ENCODE measurements at places on chromosomes 3 and 15.

DNA sequence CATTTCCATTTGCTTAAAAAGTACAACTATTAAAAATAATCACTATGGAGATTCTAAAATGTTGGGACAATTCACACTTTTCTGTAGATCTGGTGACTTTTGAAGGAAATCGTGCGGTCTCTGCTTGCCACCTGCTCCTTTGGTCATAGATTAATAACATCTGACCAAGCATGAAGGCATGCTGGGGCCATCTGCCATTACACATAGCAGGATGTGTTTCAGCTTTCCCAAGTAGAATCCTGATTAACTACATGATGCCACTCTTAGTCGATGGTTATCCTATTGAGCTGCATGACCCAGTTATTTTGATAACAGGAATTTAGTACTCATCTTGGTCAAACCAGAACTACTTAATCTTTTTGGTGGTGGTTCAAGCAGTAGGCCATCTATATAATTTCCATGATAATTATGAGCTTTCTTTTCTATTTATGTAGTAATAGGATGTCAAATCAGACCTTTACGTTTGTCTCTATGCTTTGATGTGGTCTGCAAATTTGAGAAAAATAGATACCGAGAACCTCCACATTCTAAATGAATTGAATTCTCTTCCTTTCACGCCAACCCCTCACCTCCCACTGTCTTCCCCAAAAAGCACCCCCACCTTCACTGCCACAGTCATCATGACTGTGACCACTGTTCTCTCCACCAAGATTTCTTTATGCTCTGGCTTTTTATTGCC is 158.1 kb downstream of the DIPK2A start:
- DNase-seq, result no peak

DNA sequence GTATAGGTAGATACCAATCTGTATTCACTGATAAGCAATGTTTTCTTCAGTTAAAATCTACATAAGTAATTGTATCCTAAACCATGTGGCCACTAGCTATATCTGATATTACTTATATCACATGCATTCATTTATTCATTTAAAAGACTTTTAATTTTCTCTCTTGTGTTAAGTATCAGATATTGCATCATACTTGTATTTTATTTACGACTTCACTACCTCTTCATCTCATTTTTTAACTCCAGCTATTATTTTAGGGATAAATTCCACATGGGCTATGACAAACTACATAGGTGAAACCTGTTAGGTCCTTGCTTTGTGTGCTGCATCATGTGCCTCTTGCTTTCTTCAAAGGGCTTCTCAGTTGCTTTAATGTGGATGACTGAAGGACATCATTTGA is 1018.3 kb downstream of the ZPLD1 start:
- DNase-seq, result no peak

- DNase-seq, result no peak
These were observed 9.3 kb downstream of the VEPH1 start for GRCh38 chr3:157493627-157494550.

GRCh38 chr15:64430000-64430735 is 30.2 kb upstream of the ZNF609 start:
- peak; percentile 78 for DNase-seq

DNA sequence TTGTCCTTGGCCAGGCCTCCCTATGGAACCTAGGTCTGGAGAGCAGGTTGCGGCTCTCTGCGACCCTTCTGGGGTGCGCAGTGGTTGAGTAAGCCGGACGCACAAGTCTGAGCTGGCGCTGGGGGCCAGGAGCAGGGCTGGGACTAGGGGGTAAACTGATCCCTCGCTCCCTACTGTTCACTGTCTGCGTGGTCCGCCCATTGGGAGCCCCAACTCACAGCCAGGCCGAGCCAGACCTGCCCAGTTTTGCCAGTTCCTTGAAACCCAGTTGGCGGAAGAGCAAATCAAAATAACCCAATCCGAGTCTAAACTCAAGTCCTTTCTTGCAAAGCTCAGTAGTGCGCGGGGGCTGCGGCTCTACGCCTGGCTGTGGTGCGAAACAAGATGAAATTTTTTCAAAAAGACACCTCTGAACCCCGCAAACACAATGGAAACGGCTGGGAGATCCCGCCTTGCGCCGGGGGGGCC is 17.5 kb downstream of the RGMA start:
- no peak for DNase-seq

GRCh38 chr3:183539811-183540210 is 15.7 kb downstream of the KLHL6 start:
- DNase-seq, result no peak

DNA sequence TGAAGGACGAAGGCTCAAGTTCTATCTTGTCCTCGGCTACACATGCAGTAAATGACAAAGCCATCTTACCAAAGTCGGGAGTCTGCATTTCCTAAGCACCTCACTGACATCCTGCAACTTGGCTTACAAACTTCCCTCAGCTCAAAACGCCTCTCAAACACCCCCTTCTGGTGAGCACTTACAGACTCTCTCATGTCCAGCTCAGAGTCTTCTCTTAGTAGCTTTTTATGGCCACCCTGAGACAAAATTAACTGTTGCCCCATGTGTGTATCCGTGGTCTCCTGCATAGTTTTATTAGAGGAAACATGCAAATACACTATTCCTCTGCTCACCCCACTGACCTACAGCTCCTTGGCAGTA is 819.7 kb downstream of the FHIT start:
- no peak for DNase-seq

DNA sequence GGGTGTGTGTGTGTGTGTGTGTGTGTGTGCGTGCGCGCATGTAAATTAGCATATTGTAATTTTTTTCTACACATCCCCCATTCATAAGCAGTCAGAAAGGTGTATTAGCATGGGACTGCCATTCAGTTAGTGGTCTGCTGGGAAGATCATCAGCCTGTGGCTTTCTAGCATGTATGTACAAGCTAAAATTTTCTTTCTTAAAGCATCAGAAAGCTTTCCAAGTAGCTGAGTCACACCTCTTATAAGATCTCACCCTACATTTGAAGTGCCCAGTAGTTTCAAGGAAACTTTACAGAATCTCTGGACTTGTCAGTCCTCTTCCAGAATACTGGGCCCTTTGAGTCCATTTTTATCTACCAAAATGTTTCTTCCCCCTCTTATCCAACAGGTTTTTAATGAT is 411.4 kb upstream of the TPRG1 start:
- no peak for DNase-seq

DNA sequence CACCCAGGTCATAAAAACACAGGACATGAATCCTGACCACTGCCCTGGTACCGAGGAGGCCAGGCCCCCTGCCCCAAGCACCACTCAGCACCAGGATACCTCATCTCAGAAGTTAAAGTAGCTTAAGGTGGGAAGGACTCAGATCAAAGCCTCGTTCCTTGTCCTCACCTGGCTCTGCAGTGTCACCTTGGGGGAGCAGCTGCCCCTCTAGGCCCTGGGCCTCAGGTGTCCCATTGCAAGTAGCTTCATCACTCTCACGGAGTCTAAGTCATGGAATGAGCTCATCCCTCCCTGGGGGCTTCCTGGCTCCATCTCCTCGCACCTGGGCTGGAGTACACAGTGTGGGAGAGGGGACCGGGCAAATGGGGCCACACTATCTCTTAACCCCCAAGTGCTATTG is 148.0 kb downstream of the TPRA1 start:
- peak; percentile 37 for DNase-seq

- no peak for DNase-seq
These were observed 100.4 kb downstream of the MYO5A start for GRCh38 chr15:52428297-52428696.

GRCh38 chr3:184662187-184662586 is 49.7 kb downstream of the MAGEF1 start:
- no peak for DNase-seq

DNA sequence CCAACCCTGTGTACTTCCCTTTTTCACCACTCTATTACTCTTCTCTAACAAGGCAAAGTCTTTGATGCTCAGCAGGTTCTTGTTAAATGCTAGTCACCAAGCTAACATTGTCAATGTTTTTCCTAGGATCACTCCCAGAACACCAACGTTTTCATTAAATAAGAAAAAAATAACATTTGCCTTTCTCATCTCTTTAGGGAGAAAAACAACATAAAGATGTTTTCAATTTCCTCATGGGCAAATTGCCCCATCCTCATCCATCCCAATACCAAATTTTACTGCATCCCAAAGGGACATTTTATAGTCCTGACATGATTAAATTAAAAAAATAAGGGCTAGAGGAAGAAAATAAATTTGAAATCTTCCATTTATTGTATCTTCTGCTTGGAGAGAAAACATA is 106.5 kb downstream of the SUCNR1 start:
- no peak for DNase-seq

- no peak for DNase-seq
These were observed 123.2 kb downstream of the PLD1 start for GRCh38 chr3:171687064-171687463.

GRCh38 chr3:94061297-94061696 is 1.4 kb downstream of the DHFR2 start:
- no peak for DNase-seq

GRCh38 chr3:178494386-178494785 is 41.9 kb upstream of the KCNMB2 start:
- no peak for DNase-seq

- no peak for DNase-seq
These were observed 168.7 kb upstream of the STAC start for GRCh38 chr3:36211652-36211999.

DNA sequence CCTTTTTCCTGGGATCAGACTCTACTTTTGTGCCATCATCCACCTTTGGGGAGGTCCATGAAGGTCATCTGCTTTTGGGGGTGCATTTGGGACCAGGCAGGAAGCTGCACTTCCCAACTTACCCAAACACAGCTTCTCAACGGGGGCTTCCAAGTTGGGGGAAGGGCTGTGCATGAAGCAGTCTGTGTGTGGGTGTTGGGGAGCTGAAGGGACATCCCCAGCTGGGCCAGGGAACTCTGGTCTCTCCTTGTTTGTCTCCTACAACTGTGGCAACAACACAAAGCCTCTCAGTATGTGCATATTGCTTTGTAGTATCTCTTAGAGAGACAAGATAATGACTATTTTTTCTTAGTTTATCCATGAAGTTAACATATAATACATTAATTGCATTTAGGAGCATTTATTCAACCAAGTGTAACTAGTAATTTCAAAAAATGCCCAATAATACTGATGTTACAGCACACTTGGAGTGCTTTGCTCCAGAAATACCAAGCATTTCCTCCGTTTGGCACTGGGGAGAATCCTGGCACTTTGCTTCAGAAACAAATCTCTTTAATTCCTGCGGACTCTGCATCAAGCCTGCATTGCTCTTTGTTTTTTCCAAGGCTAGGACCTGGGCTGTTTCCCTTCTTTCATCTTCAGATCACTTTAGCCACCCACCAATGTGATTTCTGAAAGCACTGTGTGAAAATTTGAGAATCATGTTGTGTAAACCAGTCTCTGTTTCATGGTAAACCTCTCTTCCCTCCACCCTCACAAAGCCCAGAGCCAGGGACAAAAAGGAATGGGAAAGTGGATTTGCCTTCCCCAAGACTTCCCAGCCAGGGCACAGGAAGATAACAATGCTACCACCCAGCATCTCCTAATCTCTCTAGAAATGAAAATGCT is 126.2 kb upstream of the PFN2 start:
- no peak for DNase-seq

DNA sequence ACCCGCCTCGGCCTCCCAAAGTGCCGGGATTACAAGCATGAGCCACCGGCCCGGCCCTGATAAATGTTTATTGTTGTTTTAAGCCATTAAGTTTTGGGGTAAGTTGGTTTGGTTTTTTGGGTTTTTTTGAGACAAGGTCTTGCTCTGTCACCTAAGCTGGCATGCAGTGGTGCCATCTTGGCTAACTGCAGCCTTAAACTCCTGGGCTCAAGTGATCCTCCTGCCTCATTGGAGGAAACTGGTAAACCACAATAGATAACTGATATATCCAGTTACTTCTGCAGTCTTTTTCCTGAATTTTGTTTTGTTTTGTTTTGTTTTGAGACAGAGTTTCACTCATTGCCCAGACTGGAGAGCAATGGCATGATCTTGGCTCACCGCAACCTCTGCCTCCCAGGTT is 4.2 kb downstream of the SLC25A20 start:
- DNase-seq, result no peak

DNA sequence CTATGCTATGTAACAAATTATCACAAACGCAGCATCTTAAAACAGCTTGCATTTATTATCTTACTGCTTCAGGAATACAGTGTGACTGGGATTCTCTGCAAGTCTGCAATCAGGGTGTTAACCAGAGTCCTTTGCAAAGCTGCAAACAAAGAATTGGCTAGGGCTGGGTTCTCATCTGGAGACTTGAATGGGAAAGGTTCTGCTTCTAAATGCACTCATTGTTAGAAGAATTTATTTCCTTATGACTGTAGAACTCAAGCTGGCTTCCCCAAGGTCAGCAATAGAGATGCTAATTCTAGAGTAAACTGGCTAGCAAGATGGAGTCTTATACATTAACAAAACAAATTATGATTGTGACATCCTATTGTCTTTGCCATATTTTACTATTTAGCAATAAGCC is 673.7 kb downstream of the DIPK2A start:
- no peak for DNase-seq
